ENCODE measurements at places on chromosomes 6 and 20.

- DNase-seq = no peak
Observed at GRCh38 chr6:13480631-13481501, 6.5 kb downstream of the GFOD1 start.

- DNase-seq = no peak
Observed at GRCh38 chr6:144335311-144335861, 50.3 kb downstream of the UTRN start.

DNA sequence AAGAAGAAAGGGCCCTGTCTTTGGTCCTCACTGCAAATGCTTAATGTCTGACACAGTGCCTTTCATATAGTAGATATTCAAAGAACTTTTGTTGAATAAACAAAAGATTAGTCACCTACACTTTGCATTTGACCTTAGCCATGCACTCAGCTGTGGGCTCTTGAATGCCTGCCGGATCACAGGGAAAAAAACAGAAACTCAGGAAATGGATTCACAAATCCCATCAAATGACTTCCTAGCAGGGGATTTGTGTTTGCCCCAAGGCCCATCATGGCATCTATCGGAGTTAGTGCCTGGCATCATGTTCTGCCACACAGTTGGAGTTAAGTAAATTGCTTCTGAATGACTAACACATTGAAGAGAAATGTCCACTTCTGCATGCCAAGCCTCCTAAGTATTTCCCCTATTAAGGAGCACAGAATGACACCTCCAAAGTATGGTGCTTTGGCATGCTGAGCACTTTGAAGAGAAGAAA lies 72.3 kb upstream of the DST start:
- no peak for DNase-seq

DNA sequence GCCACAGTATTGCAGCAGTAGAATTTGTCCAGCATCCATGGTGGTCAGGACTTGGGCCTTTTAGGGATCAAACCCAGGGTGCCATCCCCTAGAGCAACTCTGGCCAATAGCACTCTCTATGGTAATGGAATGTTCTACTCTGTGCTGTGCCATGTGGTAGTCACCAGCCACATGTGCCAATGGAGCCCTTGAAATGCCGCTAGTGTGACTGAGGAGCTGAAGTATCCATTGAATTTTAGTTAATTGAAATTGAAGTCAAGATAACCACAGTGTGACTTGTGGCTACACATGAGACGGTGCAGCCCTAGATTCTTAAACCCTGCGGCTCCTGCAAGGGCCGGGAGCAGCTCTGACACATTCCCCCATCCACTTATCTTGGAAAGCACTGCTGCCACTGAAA lies 54.6 kb downstream of the SLC2A10 start:
- no peak for DNase-seq

DNA sequence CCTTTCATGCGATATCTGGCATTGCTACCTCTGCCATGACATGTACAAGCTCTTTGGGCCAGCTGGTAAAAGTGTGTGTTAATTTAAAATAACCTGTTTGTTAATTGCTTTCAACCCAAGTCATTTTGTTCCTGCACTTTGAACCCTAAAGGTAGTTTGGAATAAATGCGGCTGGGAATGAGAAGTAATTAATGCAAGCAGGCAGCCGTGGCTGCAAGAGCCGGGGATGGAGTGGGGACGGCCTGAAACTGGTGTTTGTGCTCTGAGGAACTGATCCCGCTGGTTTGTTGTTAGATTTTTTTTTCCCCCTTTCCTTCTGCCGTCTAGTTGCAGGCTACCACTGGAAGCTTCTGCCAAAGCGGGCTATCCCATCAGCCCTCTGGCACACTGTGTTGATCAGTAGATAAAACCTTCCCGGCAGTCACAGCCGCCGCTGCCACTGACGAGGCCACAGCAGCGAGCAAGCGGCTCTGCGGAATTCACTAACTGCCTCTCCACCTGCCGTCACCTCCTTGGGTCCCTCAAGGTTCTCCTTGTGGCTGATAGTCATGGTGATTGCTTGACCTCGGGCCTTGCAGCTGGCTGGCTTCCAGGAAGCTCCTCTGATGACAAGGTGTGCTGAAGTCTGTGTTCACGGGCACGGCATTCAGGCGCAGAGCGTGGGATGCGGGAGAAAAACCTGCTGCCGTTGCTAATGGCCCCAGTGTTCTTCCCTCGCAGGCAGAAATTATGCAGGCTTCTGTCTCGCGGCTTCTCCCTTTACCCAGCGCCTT lies 315.9 kb downstream of the TFAP2A start:
- no peak for DNase-seq

All from left renal cortex interstitium (tissue), 4 donors.